ENCODE measurements at places on chromosomes 5 and 9. TPM values are rescaled to one million over a fixed set of nuclear protein-coding genes. Genes with fewer than 3 reads are reported as not detected.

Gene DMGDH
- 1.8 TPM for total RNA-seq

DNA sequence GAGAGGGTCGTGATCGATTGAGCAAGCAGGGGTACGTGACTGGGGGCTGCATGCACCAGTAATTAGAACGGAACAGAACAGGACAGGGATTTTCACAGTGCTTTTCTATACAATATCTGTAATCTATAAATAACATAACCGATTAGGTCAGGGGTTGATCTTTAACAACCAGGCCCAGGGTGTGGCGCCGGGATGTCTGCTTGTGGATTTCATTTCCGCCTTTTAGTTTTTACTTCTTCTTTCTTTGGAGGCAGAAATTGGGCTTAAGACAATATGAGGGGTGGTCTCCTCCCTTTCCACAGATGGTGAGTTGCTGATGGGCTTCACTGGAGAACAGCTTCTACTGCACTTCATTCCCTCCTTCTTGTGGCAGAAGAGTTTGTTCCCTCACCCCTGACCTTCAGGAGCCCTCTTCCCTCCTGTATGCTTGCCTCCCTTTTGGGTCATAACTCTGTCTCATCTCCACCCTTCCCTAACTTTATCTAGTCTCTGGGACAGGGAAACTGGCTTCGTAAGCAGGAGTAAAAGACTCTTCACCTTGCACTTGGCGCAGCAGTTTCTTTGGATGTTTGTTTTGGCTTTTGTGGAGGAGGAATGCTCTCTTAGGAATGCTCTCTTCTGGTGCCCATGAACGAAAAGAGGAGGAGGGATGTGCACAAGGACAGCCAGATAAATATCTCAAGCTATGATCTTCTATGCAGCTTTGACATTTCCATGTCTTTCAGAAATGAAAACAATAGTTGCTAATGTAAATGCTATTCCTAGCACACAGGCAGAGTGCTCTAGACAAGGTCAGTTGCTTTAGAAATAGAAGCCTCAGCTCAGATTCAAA lies 139.8 kb upstream of the RPS23 start:
- no peaks in the 10 kb centered on the region for H3K4me1 ChIP-seq
- no peaks in the 10 kb centered on the region for H3K27me3 ChIP-seq
- H3K4me3 ChIP-seq, result no peak overlapping the region
- no peak overlapping the region for H3K27ac ChIP-seq
- no peak for DNase-seq

DNA sequence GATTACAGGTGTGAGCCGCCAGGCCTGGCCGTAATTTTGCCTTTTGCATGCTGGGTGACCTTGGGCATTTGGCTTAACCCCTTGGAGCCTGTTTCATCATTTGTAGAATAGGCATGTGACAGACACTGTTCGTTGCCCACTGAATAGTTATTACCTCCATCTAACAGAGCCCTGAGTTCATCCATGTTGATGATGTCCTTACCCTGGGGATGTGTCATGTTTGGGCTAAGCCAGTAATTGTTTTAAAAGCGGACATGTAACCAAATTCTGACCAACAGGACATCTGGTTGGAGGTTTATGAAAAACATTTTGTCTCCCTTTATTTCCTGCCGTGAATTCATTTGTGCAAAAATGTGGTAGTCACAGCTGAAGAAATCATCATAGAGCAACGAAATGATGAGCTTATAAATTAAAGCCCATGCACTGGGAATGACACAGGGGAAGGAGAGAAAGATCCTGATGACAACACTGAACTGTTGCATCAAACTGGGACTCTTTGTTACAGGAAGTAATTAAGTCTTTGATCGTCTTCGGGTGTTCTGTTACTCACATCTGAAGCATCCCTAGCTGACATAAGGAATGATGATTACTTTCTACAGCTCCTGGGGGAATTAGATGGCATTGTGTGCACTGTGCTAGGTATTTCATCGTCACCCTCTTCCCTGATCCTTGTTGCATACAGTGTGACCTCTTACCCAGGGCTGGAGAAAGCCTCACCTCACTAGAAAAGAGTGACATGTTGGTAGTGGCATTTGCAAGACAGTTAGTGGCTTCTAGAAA lies 117.8 kb downstream of the FGF18 start:
- no peaks in the 10 kb centered on the region for H3K36me3 ChIP-seq
- no peaks in the 10 kb centered on the region for H3K27me3 ChIP-seq
- no peak for DNase-seq

- H3K27me3 ChIP-seq, result no peaks in the 10 kb centered on the region
- H3K4me1 ChIP-seq, result peaks cover 83% of the 10 kb centered on the region
- DNase-seq, result no peak
- H3K36me3 ChIP-seq, result peaks cover 6% of the 10 kb centered on the region
- peak overlapping the region; percentile 15 for H3K27ac ChIP-seq
These were observed 110.8 kb downstream of the SMARCA2 start for GRCh38 chr9:2125906-2126305.

DNA sequence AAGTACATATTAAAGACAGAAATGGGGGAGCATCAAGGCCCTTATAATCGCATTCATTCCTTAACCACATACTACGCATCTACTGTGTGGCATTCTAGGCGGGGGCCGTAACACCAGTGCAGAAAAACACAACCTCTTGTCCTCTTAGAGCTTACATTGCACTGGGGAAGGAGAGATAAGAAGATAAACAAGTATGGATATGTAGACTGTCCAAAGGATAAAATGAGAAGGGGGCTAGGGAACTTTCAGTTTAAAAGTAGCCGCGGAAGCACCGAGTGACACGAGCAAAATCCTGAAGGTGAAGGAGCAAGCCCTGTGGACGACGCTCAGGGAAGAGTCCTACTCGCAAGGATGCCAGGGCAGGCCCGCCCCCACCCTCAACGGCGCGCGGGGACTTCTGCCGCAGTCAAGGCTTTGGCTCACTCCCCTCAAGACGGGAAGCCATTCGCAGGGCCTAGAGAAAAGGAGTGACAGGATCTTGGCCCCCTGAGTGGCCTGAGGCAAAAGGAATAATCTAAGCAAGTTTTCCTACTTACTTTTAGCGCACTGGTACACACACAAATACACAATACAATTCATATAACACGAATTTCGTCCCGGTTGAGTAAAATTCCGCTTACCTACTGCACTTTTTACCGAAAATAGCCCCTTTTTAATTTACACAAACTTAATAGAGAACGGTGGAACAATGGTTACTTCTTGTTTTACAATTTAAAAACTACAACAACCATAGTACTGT lies 1.3 kb upstream of the NIPBL start:
- H3K27me3 ChIP-seq, result no peaks in the 10 kb centered on the region
- H3K4me1 ChIP-seq, result peaks cover 56% of the 10 kb centered on the region
- peak overlapping the region; percentile 96 for H3K27ac ChIP-seq
- H3K4me3 ChIP-seq, result peak overlapping the region; percentile 97
- DNase-seq, result peak; percentile 52

DNA sequence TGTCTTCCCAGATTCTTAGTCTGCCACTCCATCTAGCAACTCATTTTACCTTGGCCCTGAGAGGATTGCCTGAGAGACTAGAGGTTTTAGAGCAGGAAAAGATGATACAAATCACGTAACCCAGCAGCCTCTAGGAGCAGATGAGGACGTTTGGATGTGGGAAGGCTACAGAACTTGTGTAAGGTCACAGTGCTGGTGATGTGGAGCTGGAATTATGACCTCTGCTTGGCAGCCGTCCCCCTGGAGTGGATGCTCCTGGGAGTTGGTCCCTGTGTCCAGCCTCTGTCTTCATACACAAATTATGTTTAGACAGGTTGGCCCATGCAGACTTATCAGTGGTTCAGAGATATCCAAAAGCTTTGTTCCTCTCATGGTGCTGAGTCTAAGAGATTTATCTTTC lies 499.0 kb downstream of the EBF1 start:
- H3K4me1 ChIP-seq, result no peaks in the 10 kb centered on the region
- H3K4me3 ChIP-seq, result no peak overlapping the region
- DNase-seq, result no peak
- H3K27me3 ChIP-seq, result no peaks in the 10 kb centered on the region
- H3K36me3 ChIP-seq, result no peaks in the 10 kb centered on the region
- H3K27ac ChIP-seq, result no peak overlapping the region

- no peak overlapping the region for H3K27ac ChIP-seq
- no peaks in the 10 kb centered on the region for H3K36me3 ChIP-seq
- H3K4me1 ChIP-seq, result no peaks in the 10 kb centered on the region
- DNase-seq, result no peak
These were observed 390.3 kb downstream of the ANXA1 start for GRCh38 chr9:73541923-73542322.

- no peaks in the 10 kb centered on the region for H3K27me3 ChIP-seq
- no peak overlapping the region for H3K27ac ChIP-seq
- H3K4me3 ChIP-seq, result no peak overlapping the region
- no peaks in the 10 kb centered on the region for H3K4me1 ChIP-seq
- no peaks in the 10 kb centered on the region for H3K36me3 ChIP-seq
These were observed 290.5 kb downstream of the ANXA1 start for GRCh38 chr9:73441890-73442818.

- no peaks in the 10 kb centered on the region for H3K4me1 ChIP-seq
- no peaks in the 10 kb centered on the region for H3K27me3 ChIP-seq
- DNase-seq, result no peak
- H3K36me3 ChIP-seq, result no peaks in the 10 kb centered on the region
These were observed 251.0 kb downstream of the TUSC1 start for GRCh38 chr9:25427290-25427689.

GRCh38 chr9:104091708-104092107 lies 2.4 kb upstream of the SMC2 start:
- DNase-seq, result no peak
- H3K27me3 ChIP-seq, result no peaks in the 10 kb centered on the region
- H3K36me3 ChIP-seq, result no peaks in the 10 kb centered on the region
- H3K4me1 ChIP-seq, result peaks cover 30% of the 10 kb centered on the region

DNA sequence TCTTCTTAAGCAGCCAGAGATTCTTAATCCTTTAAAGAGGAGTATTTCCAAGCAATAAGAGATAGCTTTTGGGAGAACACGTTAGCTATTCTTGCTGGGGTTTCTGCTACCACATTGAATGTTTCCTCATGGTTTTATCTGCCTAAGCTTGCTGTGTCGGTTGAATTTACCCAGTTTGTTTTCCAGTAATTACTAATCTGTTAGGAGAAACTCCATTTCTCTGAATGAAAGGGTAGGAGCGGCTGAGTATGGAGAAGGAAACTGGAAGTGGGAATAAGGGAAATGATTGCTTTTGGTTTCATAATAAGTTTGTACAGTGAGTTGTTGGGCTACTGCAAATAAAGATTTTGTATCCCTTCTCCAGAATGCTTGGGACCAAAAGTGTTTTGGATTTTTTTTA lies 1.2 kb downstream of the JAK2 start:
- H3K4me1 ChIP-seq, result peaks cover 46% of the 10 kb centered on the region
- no peaks in the 10 kb centered on the region for H3K27me3 ChIP-seq
- H3K4me3 ChIP-seq, result peak overlapping the region; percentile 88
- peak overlapping the region; percentile 98 for H3K27ac ChIP-seq
- H3K36me3 ChIP-seq, result no peaks in the 10 kb centered on the region

GRCh38 chr9:7935681-7936080 lies 136.1 kb upstream of the DMAC1 start:
- no peaks in the 10 kb centered on the region for H3K27me3 ChIP-seq
- H3K4me3 ChIP-seq, result no peak overlapping the region
- peaks cover 8% of the 10 kb centered on the region for H3K4me1 ChIP-seq
- no peaks in the 10 kb centered on the region for H3K36me3 ChIP-seq

DNA sequence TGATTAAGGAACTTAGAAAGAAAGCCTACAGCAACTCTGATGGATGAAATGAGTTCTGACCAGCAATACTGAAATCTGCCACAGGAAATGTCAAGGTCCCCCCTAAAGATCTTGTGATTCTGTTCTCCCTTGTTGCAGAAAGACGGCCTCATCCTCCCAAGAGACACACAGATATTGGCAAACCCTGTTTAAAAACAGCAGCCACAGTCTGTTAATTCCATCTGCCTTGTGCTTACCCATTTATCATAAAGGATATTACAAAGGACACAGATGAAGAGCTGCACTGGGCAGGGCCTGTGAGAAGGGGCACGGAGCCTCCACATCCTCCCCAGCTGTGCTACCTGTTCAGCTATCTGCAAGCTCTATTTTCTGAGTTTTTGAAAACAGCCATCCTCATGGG lies 15.2 kb downstream of the RAPGEF1 start:
- H3K36me3 ChIP-seq, result no peaks in the 10 kb centered on the region
- no peak for DNase-seq
- H3K27ac ChIP-seq, result no peak overlapping the region
- peaks cover 44% of the 10 kb centered on the region for H3K4me1 ChIP-seq
- H3K27me3 ChIP-seq, result no peaks in the 10 kb centered on the region

DNA sequence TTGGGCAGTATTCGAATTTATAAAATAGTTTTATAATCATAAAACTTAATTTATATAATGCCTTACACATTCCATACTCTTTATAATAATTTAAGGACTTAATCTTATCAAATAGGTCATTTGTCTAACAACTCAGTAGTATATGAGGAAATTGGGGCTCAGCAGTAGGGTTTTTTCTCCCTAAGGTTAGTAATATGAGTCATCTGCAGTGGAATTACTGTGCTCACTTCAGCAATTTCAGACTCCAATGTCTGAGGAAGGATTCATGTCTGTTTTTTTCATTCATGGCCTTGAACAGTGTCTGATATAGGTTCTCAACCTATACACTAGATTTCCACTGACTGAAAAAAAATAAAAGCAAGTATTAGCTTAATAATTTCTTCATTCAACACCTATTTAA lies 7.4 kb downstream of the DMRTA1 start:
- no peak overlapping the region for H3K4me3 ChIP-seq
- H3K27me3 ChIP-seq, result peaks cover 20% of the 10 kb centered on the region
- H3K36me3 ChIP-seq, result no peaks in the 10 kb centered on the region
- H3K27ac ChIP-seq, result no peak overlapping the region

DNA sequence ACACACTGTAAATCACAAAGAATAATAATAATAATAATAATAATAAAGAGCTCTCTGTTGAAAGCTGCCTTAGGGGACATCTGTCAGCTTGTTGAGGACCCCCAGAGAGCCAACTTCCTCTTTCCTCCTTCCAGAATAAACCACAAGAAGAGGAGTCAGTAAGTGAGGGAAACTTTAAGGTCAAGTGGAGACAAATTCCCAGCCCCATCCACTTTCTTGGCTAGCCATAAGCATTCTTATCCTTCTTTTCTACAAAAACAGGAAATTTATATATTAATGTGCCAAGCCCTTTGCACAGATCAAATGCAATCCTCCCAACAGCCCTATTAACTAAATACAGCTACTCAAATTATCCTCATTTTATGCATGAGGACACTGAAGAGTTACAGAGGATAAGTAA lies 9.4 kb upstream of the C5orf58 start:
- H3K4me1 ChIP-seq, result peaks cover 9% of the 10 kb centered on the region
- peak overlapping the region; percentile 45 for H3K27ac ChIP-seq
- DNase-seq, result no peak
- H3K36me3 ChIP-seq, result no peaks in the 10 kb centered on the region
- no peaks in the 10 kb centered on the region for H3K27me3 ChIP-seq
